Fibroblast of upper back skin (primary cell): ENCODE measurements at places on chromosomes 16 and 17.

DNA sequence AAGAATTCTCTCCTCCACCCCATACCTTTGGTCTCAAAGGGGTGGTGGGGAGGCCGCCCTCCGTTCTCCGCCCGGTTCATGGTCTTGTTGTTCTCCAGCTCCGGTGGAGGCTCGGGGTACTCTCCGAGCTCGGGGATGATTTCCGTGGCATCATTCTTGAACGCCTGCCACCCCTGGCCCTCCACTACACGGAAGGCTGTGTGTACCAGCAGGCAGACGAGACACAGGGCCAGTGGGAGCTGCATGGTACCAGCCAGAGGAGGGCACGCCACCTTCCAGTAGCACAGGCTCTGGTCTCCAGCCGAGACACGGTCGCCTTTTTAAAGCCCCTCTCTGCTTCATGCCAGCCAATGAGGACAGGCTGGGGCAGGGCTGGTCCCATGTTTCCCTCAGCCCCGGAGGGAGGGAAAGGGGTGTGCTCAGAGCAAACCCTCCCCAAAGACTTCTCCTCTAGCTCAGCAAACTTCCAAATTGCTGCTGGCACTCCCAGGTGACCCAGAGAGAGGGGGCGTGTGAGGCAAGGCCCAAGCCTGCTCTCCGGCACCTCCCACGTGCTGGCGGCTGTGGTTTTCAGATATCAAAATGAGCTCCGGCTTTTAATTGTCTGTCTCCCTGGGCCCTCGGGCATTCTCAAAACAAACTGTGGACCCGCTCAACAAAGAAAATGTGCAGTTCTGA lies at the start of gene SOST:
Gene SOST (minus strand): TSS at position 295 of the 678 bp plus-strand sequence. CDS start 50 bp downstream, at position 245.
- DNase-seq: no peak

DNA sequence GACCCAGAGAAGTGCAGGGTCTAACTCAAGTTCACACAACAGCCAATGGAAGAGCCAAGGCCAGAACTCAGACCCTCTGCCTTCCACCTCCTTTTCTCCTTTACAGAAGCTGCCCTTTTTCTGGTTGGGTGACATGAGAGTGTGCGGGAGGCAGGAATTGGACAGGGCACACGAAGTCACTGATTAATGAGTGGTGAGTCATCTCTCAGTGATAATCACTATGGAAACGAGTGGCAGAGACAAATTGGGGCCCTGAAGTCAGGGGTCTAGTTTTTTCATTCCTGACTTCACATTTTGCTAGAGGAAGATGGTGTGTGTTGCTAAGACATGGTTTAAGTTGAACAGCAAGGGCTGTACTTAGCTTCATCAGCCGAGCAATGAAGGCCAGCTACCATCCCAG lies 312.7 kb upstream of the CCL2 start:
- no peak for DNase-seq

DNA sequence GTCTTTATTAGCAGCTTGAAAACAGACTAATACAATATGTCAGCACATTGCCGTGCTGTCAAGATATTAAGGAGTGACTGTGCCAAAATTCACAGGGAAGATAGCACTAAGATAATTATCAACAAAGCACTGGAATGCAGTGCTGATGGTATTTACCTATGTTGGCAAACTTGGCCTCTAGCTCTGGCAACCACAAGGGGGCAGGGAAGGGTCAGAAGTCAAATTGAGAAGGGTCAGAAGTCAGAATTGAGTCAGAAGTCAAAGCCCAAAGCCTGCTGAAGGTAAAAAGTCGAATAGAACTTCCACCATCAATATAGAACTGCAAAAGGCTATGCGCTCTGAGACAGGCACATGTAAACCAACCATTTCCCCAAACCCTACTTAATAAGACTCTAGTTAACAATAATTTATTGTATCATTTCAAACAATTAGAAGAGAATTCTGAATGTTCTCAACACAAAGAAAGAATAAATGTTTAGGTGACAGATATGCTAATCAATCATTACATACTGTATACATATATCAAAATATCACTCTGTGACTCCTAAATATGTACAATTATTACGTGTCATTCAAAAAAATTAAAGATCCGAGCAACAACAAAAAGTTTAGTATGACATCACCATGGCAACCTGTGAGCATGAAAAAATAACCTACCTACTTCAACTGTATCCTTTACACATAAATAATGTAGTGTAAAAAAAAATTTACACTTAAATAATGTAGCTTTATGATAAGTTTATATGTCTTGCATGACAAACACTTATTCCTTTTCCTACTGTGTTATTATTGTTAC lies 916.1 kb downstream of the KCNJ2 start:
- DNase-seq: no peak

DNA sequence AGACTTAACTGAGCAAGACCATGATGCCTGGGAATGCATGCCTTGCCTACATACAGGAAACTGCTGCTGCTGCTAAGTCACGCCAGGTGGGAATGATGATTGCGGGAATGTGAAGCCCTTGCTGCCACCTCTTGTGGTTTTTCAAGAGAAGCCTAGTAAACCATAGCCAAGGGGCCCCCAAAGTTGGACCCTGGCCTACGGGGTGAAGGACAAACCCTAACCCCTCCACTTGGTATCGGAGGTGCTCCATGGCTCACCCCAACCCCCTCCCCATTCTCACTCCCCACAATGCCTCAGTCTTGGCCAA lies 233.9 kb downstream of the ZNF423 start:
- DNase-seq: no peak

DNA sequence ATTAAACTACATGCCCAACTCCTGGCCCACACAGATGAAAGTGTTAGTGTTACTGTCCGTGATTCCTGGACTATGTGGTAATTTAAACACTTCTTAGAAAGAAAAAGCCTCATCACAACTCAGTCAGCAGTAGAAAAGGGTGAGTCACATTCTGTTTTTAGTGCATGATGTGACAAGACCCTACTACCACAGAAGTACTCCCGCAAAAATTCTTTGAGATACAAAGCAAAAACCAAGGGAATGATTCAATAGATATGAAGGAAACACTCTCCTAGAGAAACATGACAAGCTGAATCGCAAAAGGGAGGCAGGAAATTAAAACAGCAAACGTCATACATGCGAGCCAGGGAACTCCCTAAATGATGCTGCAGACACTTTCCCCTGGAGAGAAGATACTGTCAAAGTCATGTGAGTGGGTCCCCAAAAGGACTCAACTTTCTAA lies 14.4 kb downstream of the SNN start:
- peak; percentile 89 for DNase-seq

DNA sequence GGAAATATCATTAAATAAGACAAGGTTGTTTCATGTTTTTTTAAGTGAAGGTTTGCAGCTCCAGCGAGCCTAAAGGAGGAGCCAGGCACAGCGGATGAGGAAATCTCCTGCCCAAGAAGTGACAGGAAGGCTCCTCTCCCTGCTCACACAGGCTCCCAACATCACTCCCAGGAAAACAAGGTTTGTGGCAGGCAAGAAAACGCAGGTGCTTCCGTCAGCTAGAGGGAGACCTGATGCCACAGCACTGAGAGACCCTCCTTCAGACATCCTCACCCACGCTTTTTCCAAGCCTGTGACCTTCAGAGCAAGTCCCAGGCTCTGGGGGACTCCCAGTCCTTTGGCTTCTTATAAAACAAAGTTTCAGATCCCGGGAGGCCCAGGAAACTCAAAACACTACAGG lies 89.7 kb downstream of the ZNF423 start:
- no peak for DNase-seq

DNA sequence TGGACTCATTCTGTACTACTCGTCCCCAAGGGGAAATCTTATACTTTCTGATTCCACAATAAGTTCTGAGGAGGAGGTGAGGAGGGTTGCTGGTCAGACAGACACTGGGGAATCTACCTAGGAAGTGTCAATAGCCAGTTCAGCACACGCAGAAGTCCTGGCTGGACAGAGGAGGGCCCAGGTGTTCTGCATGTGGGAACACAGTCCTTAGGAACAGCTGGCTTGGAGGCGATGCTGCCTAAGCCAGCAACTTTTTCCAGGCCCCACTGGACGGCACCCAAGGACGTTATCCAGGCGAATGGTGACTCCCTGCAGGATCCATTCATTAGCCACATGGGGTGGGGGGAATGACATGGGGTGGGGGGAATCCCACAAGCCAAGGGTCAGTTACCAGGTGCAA lies 29.9 kb upstream of the WFIKKN2 start:
- DNase-seq: no peak

GRCh38 chr17:75077496-75078283 lies 10.1 kb upstream of the SLC16A5 start:
- no peak for DNase-seq

- DNase-seq: peak; percentile 69
Measured at GRCh38 chr17:77287432-77288068, 146.8 kb downstream of the SEC14L1 start.
